ENCODE measurements at places on chromosomes 4 and X. TPM values are rescaled to one million over a fixed set of nuclear protein-coding genes. Genes with fewer than 3 reads are reported as not detected.

The ZNF718 gene
- total RNA-seq: 7.7 TPM

The SULT1E1 gene
- not detected for total RNA-seq

The TMPRSS11A gene
- not detected for total RNA-seq

DNA sequence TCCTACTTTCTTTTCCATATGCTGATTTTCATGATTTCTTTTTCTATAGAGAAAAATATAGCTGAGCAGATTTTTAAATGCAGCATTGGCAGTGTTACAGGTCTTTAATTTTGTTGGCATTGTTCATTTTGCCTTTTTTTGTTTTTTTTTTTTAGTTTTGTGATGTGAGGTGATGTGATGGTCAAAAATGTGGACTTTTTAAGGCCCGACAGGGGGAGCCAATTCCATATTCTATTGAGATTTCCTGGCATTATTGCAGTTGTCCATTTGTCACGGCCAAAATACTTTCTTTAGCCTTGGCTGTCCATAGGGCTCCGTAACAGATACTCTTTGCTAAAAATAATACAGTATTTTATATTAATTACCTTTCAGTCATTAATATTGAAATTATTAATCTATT lies 47.8 kb downstream of the SLIT2 start:
- no peak for DNase-seq

GRCh38 chrX:15567886-15568616 lies 32.7 kb downstream of the ACE2 start:
- no peak for DNase-seq

DNA sequence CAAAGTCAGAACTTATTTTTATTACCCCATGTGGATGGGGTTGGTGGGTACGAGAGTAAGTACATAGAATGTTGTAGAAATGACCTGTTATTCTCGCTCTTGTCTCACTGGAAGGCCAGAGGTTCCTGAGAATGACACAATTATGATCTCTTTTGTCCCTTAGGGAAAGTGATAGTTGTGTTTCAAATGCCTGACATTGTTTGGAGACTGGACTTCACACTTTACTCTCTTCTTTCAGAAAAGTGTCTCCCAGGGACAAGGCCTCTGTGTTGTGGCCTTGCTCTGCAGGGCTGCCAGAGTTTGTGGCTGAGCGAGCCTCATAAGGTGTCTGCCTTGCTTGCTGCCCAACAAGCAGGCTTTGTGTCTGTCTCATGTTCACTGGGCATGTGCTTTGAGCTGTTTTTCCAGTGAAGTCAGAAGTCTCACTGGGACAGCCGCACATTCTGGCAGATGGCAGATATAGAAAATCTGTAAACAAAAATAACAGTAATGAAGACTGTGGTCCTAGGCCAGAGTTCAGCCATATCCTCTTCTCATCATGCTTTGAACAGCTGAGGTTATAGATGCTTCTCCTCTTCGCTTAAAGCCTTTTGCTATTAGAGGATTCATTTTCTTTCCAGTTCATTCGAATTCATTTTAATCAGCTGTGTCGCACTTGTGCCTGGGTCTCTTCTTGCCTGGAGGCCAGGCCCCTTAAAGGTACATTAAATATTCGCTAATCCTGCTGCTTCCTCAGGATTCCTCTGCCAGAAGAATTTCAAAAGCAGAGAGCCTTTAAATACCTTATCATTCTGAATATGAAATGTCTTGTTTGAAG lies 14.4 kb downstream of the PPEF1 start:
- DNase-seq: no peak

Data from activated T-helper 1 cell treated with anti-CD3 and anti-CD28 coated beads, Interleukin-12 subunit alpha, Interleukin-12 subunit beta, Interleukin-2, Interleukin-4 antibody, amounts not matched to agents 30 ng/mL and 10 ng/mL and 1 ng/mL, durations not matched to agents 14 hours and 24 hours and 36 hours (primary cell).